Stromal cell of bone marrow (primary cell): ENCODE measurements at places on chromosomes 6 and 20.

DNA sequence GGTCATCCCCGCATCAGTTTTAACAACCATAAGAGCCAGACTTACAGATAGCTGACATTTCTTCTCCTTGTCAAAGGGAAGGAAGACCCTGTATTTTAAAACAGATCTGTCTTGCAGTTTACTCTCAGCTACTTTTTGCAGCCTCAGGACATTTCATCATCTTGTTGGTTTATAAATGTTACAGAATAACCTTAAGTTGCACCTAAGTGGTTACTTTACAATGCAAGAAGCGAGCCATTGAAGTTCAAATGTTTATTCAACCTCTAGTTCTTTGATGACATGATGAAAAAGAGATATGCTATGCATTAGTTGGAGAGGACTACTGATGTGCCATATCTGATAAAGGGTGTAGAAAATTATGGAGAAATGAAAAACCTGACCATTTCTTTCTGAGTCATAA, 187.9 kb upstream of the COL21A1 start:
- DNase-seq, result no peak

DNA sequence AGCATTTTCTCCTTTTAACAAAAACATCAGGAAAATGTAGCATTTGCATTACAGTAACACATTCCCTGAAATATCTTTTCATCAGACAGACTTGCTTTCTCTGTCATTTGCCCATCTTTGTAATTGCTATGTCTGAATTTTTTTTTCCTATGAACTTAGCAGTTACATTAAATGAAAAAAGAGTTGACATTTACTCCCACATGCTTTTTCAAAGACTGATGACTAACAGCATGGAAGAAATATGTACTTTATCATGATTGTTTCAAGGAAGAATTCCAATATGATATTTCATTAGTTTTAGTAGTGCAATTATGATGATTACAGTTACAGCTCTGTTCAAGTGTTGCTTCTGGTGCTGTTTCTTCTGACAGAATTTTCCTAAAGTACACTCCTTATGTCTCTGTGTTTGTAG, 864.5 kb upstream of the MAN1A1 start:
- DNase-seq, result no peak

GRCh38 chr6:150251566-150252186, 108.8 kb downstream of the PPP1R14C start:
- DNase-seq, result no peak

DNA sequence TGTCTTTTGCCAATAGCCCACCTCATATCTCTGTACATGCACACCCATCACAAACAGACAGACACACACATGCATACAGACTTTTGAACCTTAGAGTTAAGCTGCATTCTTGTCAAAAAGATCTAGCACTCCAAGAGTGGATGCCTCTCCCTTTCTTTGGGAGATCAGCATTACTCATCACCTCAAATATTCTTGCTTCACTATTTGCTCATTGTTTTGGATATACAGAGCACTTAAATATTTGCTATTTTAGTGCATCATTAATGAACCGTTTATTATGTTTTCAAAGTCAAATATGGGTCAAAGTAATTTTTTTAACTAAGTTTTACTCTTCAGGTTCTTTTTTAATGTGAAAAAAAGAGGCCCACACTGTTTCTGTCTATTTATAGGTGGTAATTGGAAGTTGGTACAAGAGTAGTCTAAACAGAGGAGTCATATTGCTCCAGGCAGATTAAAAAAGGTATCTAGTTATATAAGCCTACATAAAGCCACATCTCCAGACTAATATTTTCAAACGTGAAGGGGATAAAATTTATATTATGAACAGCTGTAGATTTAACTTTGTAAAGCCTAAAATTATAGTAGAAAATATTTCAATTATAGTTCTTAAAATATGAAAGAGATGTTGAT, 102.6 kb downstream of the FLRT3 start:
- DNase-seq, result peak; percentile 13

DNA sequence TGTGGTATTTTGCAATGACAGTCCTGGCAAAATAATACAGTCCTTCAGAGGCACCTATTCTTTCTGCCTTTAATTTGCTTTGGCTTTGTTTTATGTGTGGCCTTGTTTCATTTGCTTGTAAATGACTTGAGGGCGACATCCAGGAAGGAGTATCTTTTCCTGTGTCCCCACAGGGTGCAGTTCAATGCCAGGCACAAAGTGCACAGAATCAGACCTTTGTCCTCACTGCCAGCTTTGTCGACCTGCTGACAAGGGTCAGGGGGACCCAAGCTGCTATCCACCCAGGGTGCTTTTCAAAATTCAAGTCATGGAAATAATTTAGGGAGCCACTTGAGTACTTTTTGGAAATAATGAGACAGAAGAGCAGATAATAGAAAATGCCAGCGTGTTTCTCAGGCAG, 37.0 kb upstream of the CDKN1A start:
- no peak for DNase-seq

DNA sequence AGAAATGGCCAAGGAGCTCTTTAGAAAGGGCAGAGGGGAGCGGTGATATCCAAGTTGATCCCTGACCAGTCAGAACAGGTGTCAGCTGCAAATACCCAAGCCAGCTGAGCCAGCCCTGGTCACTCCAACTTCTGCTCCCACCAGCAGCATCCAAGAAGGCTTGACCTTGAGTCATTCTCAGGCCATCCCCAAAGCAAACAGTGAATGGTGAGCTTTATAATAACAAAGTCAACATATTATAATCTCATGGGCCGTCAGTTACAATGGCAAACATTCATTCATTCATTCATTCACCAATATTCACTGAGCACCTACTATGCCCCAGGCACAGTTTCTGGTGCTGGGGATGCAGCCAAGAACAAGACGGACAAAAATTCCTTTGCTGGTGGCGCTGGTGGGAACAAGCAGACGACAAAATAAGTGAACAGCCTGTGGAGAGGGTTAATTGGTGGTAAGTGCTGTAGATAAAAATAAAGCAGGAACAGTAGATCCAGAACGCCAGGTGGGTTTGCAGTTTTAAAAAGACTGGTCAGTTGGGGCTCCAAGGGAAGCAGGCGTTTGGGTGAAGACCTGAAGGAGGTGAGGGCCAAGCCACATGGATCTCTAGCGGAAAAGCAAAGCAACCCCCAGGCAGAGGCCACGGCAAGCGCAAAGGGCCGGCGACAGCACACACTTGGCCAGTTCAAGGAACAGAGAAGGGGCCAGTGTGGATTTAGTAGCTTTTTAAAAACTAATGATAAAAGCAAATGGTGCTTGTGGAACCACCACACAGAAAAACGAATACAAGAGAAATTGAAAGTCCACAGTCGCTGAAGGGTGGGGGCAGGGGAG, 131.8 kb upstream of the PTPN1 start:
- DNase-seq, result no peak

- no peak for DNase-seq
These were observed 1.8 kb upstream of the JPH2 start for GRCh38 chr20:44188752-44189151.

DNA sequence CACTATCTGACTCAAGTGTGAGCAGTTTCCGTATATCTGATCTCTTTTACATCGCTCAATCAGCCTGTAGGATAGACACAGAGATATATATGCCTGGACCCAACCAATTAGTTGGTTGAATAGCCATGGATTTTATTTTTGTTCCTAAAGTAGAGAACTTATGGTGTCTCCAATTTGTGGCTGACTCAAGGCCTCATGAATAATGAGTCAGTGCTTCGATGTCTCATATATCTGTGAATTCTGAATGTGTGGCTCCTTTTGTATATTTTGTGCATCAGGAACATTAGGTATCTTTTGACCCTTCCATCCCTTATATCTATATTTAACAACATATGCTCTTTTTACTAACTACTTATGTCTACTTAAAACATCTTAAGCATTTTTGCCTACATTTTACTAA, 64.5 kb downstream of the OR2B2 start:
- DNase-seq, result no peak

DNA sequence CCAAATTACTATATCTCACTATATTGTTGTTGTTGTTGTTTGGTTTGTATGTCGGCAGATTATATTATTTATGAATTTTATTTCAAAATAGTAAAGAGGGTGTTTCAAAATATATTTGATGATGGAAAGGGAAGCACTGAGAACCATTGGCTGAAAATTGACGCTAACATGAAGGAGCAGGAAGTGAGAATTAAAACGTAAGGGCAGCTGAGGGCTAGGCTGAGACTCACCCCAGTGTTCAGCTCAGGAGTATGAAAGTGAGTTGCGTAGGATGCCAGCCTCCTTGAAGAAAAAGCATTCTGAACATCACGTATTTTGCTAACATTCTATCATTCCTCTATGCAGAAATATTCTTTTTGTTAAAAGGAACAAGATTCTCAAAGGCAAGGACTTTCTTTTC, 10.7 kb upstream of the IPCEF1 start:
- DNase-seq, result no peak

- DNase-seq, result no peak
These were observed 94.2 kb downstream of the RREB1 start for GRCh38 chr6:7201732-7202541.

GRCh38 chr6:1643830-1644445, 34.2 kb downstream of the FOXC1 start:
- DNase-seq, result no peak

DNA sequence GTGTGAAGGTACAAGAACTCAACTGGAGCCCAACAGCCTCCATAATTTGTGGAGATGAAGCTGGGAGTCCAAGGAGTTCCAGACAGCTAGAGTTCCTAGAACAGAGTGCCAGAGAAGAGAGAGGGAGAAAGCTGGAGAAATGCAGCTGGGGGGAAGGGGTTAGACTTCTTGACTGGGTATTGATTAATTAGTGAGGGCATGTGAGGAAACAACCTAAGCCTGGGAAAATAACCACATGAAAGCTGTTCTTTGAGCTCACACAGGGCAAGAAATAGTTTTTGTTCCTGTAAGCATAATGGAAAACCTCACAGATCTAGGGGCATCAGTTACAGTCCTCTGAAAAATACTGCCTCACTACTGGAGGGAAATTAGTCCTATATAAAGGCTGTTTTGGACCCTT, 230.5 kb upstream of the FKBP1C start:
- no peak for DNase-seq

- DNase-seq, result no peak
These were observed 22.1 kb downstream of the BACH2 start for GRCh38 chr6:90274451-90275030.

GRCh38 chr20:664151-664550, 11.2 kb upstream of the SRXN1 start:
- no peak for DNase-seq

DNA sequence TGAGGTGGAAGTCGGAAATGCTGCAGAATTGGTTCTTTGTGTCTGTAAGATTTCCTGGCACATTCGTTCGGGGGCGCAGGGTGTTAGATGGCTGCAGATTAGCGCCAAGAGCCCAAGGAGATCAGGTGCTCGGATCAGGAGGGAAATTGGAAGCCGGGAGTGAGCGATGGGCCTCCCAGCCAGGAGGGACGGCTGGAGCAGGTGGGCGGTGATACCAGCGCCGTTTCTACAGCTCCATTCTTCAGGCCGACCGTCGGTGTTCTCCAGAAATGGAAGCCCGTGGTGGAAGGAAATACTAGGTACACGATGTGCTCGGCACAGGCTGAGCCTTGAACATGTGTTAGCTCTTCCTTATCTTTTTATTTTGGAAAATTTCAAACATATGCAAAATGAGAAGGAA, 6.5 kb downstream of the SIRPA start:
- no peak for DNase-seq

GRCh38 chr6:132202574-132202973, 198.7 kb downstream of the MOXD1 start:
- peak; percentile 89 for DNase-seq

DNA sequence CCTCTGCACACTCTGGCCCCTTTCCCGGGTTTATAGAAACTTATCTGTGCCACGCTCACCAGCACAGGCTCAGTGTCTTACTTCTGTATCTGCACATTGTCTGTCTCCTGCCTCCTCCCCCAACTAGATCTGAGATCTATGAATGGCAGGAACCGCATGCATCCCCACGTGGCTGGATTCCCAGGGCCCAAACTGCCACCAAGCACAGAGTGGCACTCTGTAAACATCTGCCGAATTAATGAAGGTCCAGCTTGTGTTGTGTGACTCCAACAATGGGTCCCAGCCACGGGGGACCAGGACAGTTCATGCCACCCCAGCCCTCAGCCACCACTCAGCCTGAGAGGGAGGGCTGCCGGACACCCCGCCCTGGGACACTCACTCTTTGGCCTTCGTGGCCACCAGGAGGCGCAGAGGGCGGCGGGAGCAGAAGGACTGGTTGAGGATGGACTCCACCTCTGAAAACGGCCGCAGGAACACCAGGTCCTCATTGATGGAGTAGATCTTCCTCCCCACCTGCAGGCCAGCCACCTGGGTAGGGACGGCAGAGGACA, 171.1 kb downstream of the PREX1 start:
- no peak for DNase-seq

GRCh38 chr6:157213907-157214565, 109.3 kb downstream of the TMEM242 start:
- no peak for DNase-seq

- DNase-seq, result no peak
These were observed 14.8 kb downstream of the GJA1 start for GRCh38 chr6:121450242-121450641.

GRCh38 chr6:112144145-112144926, 56.9 kb downstream of the FAM229B start:
- no peak for DNase-seq

- DNase-seq, result peak; percentile 3
These were observed 526.6 kb upstream of the ARID1B start for GRCh38 chr6:156250593-156250992.

DNA sequence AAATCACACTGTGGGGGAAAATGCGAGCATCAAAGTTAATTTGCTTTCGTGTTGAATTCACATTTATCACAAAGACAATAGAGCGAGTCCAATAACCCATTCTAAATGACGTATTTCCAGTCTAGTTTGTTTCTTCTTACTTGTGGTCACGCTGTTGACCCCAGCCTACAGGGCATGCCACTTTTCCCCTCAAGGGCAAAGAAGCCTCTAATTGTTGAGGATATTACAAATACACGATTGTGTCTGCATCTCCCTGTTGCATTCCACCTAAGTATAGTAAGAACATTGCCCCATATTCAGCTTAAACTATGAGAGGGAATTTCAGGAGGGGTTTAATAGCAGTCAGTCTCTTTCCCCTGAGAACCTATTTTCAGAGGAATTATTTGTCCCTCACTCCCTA, 37.4 kb upstream of the DSP start:
- DNase-seq, result no peak

DNA sequence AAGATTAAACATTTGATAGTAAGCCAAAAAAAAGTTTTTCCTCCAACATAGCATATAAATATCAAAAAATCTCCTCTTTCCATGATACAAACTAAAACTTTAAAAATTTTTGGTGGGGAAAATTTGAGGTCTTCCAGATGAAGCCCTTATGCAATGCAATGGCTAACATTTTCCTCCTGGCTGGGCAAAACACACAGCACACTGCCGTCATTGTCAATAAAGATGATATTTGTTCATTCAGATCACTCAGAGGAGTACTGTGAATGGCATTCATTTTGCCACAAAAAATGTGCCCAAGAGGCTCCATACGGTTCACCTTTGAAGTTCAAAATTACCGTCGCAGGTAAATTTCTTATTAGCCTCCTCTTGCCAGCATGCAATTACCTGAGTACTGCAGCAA, 33.9 kb upstream of the FBXO9 start:
- no peak for DNase-seq
